ENCODE measurements at places on chromosomes 1 and 21.

- DNase-seq: no peak
Measured at GRCh38 chr1:100578201-100578600, 40.3 kb downstream of the GPR88 start.

- DNase-seq: no peak
Measured at GRCh38 chr1:168491527-168492164, 52.2 kb downstream of the XCL2 start.

- DNase-seq: no peak
Measured at GRCh38 chr21:45578176-45578801, 36.0 kb upstream of the SLC19A1 start.

DNA sequence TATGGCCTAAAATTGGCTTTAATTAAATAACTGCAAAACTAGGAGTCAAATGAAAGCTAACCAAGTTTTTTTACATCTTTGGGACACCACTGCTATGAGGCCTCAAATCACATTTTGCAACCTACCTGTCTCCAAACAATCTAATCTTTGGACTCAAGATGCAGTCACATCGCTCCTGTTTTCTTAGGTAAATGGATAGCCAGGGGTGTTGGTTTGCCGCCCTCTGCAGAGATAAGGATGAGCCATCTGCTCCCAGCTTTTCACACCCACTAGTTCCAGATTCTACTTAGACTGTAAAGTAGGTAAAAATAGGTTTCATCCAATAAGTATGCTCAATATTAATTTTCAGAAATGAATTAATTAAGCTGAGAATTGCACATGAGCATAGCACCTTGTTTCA lies 456.5 kb downstream of the KIF26B start:
- no peak for DNase-seq
